ENCODE measurements at places on chromosomes 4 and X. TPM values are rescaled to one million over a fixed set of nuclear protein-coding genes. Genes with fewer than 3 reads are reported as not detected.

The PHOX2B gene
- not detected for total RNA-seq

The KLB gene
- total RNA-seq = 0.10 TPM

The ADH1B gene
- total RNA-seq = not detected

The GAGE2A gene
- not detected for total RNA-seq

The RIBC1 gene
- 1.7 TPM for total RNA-seq

The CRMP1 gene
- total RNA-seq = 0.10 TPM

The LUZP4 gene
- total RNA-seq = not detected

The DGKK gene
- total RNA-seq = not detected

DNA sequence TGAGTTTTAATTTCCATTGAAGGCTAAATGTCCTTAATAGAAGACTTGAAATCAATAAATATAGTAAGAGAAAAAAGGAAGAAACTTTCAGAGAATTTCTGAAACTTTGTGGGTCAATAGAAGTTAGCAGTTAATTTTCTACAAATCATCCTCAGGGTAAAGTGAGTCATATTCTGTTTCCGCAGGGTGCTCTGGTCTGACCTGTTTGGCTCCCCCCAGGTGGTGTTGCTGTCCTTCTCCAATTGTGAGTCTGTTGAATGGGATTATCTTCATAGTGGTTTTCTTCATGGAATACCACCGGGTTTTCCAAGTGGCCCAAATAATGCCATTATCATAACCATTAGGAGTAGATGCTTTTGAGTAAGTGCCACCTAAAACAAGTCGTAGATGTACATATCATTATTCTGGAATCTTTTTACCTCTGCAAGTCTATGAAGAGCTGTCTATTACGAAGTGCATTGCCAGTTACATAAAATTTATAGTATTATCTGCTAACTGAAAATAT is 7.7 kb downstream of the FGG start:
- no peaks in the 10 kb centered on the region for H3K36me3 ChIP-seq
- no peak for DNase-seq
- H3K4me3 ChIP-seq = no peak overlapping the region

GRCh38 chrX:19256986-19257385 is 86.7 kb upstream of the PDHA1 start:
- H3K4me1 ChIP-seq = no peaks in the 10 kb centered on the region
- no peak for DNase-seq
- H3K4me3 ChIP-seq = no peak overlapping the region
- no peaks in the 10 kb centered on the region for H3K36me3 ChIP-seq

DNA sequence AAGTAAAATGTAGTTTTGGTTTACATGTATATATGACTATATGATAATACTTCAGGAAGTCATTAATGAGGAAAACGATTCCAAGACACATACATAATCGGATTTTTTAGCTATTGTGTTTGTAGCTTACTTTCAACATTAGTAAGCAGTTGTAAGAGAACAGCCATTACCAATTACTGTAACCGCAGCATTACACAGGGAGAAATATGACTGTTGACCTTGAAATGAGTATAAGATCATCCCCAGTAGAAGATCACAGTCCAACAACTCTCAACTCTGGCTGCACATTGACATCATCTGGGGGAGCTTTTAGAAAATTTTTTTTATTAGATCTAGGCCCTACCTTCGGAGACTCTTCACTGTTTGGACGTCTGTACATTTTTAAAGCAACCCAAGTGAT is 762.0 kb upstream of the MAGEB2 start:
- DNase-seq = no peak
- H3K27ac ChIP-seq = no peak overlapping the region
- H3K4me3 ChIP-seq = no peak overlapping the region
- H3K4me1 ChIP-seq = no peaks in the 10 kb centered on the region

GRCh38 chr4:102420563-102421398 is 75.5 kb upstream of the SLC39A8 start:
- H3K36me3 ChIP-seq = no peaks in the 10 kb centered on the region
- no peaks in the 10 kb centered on the region for H3K27me3 ChIP-seq
- H3K4me1 ChIP-seq = no peaks in the 10 kb centered on the region
- no peak overlapping the region for H3K27ac ChIP-seq
- no peak overlapping the region for H3K4me3 ChIP-seq

GRCh38 chr4:86595426-86595805 is 1.3 kb downstream of the PTPN13 start:
- no peaks in the 10 kb centered on the region for H3K36me3 ChIP-seq
- no peak overlapping the region for H3K4me3 ChIP-seq
- H3K4me1 ChIP-seq = peaks cover 20% of the 10 kb centered on the region
- H3K27me3 ChIP-seq = peaks cover 28% of the 10 kb centered on the region
- DNase-seq = no peak

GRCh38 chr4:140109292-140109691 is 44.7 kb downstream of the MAML3 start:
- H3K36me3 ChIP-seq = no peaks in the 10 kb centered on the region
- no peak overlapping the region for H3K4me3 ChIP-seq
- H3K27me3 ChIP-seq = no peaks in the 10 kb centered on the region
- DNase-seq = no peak
- H3K4me1 ChIP-seq = peaks cover 10% of the 10 kb centered on the region
- no peak overlapping the region for H3K27ac ChIP-seq

DNA sequence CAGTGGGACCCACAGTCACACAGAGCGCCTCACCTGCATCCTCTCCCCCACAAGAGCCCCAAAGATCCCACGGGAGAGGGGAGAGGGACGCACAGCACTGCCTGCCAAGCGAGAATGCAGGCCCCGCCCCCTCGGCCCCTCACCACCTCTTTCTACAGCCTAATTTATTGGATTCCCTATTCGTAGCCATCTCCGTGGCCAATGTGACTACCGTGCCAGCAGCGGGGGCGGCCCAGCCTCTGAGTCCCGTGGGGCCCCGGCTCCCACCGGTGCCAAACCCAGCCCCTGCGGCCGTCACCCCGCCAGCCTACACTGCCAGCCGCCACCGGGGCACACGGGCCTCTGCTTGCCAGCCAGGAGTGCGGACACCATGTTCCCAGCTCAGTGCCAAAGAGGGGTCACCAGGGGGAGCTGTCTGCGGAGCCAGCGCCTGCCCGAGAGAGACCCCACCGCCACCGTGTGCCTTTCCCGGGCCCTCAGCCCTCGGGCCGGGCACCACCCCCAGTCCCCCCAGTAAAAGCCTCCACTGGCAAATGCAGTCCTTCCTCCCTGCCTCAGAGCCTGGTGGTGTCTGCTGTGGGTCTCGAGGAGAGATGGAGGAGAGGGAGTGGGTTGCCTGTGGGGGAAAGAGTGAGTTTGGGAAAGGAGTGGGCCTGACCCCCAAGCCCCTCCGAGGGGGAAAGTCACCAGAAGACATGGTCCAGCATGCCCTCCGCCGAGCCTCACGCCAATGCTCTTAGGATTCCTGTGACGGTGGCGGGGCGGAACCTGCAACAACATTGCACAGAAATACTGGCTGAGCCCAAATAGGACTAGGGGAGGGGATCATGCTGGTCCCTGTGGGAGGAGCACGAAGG is 19.6 kb upstream of the PLXNB3 start:
- H3K4me3 ChIP-seq = no peak overlapping the region
- H3K27ac ChIP-seq = no peak overlapping the region
- H3K27me3 ChIP-seq = no peaks in the 10 kb centered on the region
- H3K36me3 ChIP-seq = no peaks in the 10 kb centered on the region
- peaks cover 55% of the 10 kb centered on the region for H3K4me1 ChIP-seq
